ENCODE measurements at places on chromosomes 11 and 22. TPM values are rescaled to one million over a fixed set of nuclear protein-coding genes. Genes with fewer than 3 reads are reported as not detected.
A peak's percentile ranks its signal among the peaks of the same experiment; 100 is the strongest.

DNA sequence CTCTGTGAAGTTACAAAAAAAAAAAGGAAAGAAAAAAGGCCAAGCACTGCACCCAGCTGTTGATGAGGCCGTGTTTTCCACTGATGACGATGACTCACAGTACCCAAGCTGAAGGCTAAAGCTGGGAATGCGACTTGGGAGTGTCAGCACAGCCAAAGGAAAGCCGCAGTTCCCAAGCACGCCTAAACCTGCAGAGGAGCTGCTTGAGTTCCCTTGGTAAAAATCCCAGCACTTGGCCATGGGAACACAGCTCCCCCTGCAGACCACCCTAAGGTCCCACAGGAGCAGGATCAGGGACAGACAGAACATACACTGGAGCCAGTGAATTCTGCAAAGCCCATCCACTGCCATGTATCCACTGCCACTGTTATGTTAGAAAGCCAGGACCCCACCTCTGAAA lies 39.9 kb downstream of the SERGEF start:
- H3K4me3 ChIP-seq: no peak overlapping the region
- H3K36me3 ChIP-seq: no peaks in the 10 kb centered on the region
- DNase-seq: peak; percentile 73
- no peaks in the 10 kb centered on the region for H3K4me1 ChIP-seq

Gene GPHA2
- total RNA-seq: not detected

Gene E2F8
- total RNA-seq: 19.5 TPM

Gene LBHD1
- total RNA-seq: 7.1 TPM

Gene SAA2
- total RNA-seq: not detected

All from A673 (cell line).